B cell (primary cell): ENCODE measurements at places on chromosomes 2 and 18.

DNA sequence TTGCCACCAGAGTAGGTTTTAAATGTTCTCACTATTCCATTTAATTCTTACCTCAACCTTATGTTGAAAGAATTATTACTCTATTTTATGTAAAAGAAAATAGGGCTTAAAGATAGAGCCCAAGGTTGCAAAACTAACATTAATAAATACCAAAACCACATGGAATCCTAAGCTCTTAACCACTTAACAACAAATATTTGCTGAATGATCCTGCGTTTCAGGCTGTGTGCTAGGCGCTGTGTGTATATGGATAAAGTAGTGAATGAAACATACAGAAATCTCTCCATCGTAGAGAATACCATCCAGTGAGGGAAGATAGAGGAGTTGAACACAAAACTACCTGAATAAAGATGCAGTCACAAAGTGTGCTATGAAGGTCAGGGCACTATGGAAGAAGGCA is 485.1 kb downstream of the THSD7B start:
- DNase-seq, result no peak

GRCh38 chr2:97708608-97709007 is 4.8 kb upstream of the ZAP70 start:
- no peak for DNase-seq

GRCh38 chr2:134202371-134202770 is 51.5 kb upstream of the MGAT5 start:
- no peak for DNase-seq

- no peak for DNase-seq
Measured at GRCh38 chr2:210536973-210537650, 19.3 kb upstream of the CPS1 start.

- no peak for DNase-seq
Measured at GRCh38 chr2:236136538-236136937, 31.6 kb downstream of the GBX2 start.

GRCh38 chr18:59514203-59514602 is 155.1 kb upstream of the LMAN1 start:
- no peak for DNase-seq

DNA sequence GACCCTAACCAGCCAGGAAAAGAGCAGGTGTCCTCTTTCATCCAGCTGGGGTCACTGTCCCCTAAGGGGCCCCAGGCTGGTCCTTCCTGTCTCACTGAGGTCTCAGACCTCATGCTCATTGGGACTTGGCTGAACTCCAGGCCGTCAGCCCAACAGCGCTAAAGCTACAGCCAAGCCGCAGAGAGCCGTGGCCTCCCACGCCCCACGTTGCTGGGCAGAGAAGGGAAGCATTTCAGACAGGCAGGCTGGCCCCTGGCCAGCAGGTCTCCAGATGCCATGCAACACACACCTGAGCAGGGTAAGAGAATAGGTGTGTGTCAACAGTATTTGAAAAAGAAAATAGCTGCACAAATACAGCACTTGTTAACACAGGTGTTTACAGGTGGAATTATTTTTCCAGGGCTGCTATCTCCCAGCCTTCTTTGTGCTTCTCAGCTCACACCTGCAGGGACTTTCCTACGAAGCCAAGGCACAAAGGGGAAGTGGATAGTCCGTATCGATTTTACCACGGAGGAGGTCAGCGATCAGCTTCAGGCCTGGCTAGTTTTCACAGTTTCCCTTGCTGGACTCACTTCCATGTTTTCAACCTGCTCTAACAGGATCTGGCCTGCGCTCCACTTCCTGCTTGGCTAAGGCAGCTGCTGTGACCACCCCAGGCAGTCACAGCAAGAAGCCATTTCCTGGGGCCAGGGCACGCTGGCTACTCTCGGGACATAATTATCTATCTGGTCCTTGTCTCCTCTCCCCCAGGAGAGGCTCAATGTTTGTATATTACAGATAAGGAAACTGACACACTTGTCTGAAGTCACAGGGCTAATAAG is 156.1 kb upstream of the ID2 start:
- peak; percentile 58 for DNase-seq

DNA sequence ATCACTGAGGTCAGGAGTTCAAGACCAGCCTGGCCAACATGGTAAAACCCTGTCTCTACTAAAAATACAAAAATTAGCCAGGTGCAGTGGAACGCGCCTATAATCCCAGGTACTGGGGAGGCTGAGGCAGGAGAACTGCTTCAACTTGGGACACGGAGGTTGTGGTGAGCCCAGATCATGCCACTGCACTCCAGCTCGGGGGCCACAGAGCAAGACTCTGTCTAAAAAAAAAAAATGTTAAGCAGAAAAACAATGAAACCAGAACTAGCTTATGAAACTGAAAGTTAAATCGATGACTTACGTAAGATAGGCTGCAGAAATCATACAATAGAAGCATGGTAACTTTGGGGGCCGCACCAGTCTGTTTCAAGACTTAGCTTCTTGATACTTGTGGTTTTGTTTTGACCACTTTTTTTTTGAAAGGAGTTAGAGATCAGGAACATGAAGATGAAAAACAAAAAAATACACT is 6.2 kb upstream of the GPR155 start:
- DNase-seq, result peak; percentile 89

DNA sequence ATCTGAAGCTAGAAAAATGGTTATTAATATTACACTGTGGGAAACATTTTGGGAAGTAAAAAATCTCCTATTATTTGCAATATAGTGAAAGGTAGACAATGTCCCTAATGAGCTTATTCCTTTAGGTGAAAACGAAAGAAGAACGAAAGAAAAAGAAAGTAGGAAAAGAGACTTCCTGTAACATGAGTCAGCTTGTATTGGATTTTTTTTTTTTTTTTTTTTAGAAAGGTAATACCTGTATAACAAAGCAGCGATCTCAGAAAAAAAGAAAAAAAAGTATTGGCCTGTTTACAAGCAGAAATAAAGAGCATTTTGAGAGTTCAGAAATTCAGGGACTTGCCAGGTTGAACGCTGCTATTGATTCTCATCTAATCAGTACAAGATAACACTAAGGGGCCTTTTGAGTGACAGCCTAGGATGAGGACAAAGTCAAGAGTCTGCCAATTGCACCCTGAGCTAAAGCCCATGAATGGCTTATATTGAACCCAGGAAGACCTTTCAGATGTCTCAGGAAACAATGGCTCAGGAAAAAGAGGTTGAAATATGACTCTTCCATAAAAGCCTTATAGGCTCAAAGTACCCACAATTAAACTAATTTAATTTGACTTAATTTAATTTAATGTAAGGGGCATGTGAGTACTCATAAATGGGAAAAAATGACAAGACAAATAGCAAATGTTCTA is 615.6 kb upstream of the CDH2 start:
- no peak for DNase-seq

GRCh38 chr2:48589170-48589767 is 28.4 kb upstream of the GTF2A1L start:
- DNase-seq, result no peak

DNA sequence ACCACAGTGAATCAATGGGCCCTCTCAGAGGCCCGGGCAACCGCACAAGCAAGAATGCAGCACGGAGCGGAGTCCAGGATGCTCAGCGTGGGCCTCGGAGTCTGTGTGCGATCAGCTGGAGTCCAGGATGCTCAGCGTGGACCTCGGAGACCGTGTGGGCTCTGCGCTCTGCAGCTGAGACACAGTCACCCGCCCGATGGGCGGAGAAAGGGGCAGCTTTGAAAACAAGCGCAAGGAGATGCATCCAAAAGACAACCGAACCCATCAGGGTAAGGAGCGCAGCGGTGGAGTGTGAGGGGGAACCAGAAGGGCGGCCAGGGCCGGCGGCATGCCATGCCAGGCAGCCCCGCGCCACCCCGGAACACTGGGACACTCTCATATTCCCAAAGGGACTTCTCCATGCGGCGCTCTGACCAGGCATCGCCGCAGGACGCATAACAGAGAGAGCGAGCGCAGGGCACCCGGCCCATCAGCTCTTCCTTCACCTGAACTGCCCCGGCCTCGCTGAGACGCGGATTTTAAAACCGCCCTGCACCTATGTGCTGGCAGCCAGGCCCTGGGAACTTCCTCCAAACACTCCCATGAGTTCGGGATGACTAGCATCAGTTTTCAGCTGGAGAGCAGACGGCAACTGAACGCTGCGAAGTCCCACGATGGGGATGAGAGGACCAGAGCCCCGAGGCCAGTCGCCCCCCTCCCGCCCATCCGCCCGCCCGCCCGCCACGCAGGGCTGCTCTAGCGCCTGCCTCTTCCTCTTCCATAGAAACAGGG is 44.7 kb downstream of the MC5R start:
- no peak for DNase-seq

DNA sequence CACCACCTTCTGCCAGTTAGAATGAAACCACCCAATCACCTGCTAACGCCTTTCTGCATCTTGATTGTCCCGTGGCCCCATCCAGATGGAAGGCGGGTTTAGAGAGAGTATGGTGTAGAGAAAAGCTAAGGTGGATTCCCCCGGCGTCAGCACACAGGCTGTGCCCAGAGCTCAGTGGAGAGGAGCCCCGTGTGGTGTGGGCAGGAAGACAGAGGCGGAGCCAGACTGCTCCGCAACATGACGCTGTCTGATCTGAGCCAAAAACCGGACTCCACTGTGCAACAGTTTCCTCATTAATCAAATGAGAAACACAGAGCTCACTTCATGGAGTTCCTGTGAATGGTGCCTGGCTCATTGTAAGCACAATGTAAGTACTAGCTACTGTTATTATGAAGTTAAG is 448.1 kb upstream of the SMIM21 start:
- DNase-seq, result no peak

- no peak for DNase-seq
Measured at GRCh38 chr2:158473719-158474392, 17.1 kb downstream of the PKP4 start.

GRCh38 chr18:54239601-54240000 is 15.1 kb upstream of the MBD2 start:
- DNase-seq, result no peak

- DNase-seq, result no peak
Measured at GRCh38 chr18:75854174-75854573, 426.7 kb upstream of the SMIM21 start.

- no peak for DNase-seq
Measured at GRCh38 chr2:138718405-138718804, 61.8 kb downstream of the NXPH2 start.

DNA sequence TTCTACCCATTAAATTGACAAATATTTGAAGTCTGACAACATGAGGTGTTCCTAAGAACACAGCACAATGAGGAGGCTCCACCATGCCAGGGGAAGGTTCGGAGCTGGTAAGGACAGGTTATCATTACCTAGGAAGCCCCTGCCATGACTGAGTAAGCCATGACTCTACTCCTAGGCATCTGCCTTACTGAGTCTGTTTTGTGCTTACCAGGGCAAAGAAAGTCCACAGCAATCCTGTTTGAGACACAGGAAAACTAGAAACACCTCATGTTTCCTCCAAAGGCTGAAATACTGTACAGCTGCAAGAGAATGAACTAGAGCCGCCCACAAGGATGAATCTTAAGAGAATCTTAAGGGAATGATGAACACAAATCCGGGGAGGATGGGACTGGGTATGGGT is 11.6 kb downstream of the TGFBRAP1 start:
- DNase-seq, result no peak

DNA sequence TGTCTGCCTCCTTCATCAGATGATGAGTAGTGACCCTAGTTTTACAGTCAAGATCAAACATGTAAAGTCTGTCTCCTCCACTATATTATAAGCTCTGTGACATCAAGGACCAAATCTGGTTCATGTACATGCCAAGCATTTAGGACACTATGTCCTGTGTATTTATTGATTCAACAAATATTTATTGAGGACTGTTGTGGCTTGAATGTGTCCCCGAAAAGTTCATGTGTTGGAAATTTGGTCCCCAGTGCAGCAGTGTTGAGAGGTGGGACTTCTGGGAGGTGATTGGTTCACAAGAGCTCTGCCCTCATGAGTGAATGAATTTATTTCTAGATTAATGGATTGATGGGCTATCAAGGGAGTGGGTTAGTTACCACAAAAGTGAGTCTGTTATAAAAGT is 46.6 kb upstream of the FRZB start:
- no peak for DNase-seq

GRCh38 chr18:11274144-11274794 is 124.9 kb upstream of the PIEZO2 start:
- DNase-seq, result no peak

DNA sequence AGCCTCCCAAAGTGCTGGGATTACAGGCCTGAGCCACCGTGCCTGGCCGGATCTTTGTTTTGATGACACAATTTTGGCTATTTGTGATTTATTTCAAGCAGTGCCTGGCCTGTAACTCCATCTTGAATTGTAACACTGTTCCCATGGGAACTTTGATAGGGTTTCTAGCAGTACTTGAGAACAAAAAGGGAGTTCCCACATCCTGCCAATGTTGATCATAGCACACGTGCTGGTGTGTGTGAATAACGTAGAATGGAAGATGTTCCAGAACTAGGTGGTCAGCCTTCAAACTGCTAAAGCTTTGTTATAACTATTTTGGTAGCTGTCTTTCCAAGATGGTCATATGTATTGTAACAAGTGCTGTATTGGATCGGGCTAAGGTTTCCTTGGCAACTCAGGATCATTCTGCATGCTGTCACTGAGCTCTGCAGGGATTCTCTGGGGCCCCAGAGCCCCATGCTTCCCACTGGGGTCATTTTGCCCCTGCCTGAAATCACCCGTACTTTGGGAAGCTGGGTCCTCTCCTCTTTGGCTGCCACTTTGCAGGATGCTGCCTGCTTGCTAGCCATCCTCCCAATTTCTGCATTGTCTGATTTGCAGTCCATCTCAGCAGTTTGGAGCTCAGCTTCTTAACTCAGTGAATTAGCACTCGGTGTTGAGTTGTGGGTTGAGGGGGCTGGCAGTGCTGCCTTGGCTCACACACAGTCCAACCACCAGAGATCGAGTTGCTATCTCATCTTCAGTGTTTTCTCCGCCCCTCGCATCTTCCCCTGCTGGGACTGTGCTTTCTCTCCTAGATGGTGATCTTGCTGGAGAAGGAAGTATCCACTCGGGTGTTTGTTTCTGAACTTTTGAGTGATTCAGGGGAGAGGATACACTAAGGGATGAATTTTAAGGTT is 26.8 kb downstream of the SH3RF3 start:
- no peak for DNase-seq

DNA sequence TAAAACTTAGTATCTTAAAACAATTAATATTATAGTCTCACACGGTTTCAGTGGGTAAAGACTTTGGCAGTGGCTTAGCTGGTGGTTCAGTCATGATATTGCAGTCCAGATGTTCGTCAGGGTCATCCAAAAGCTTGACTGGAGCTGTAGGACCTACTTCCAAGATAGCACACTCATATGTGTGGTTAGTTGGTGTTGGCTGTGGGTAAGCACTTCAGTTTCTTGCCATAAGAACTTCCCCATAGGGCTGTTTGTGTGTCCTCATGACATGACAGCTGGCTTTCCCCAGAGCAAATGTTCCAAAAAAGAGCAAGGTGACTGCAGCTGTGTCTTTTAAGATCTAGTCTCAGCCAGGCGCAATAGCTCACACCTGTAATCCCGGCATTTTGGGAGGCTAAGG is 48.5 kb upstream of the EPC2 start:
- no peak for DNase-seq
